Activated naive CD8-positive, alpha-beta T cell treated with anti-CD3 and anti-CD28 coated beads, Interleukin-2, amount 50 U/mL, for 16 hours (primary cell): ENCODE measurements at places on chromosomes 11 and 22.
A peak's percentile ranks its signal among the peaks of the same experiment; 100 is the strongest.

DNA sequence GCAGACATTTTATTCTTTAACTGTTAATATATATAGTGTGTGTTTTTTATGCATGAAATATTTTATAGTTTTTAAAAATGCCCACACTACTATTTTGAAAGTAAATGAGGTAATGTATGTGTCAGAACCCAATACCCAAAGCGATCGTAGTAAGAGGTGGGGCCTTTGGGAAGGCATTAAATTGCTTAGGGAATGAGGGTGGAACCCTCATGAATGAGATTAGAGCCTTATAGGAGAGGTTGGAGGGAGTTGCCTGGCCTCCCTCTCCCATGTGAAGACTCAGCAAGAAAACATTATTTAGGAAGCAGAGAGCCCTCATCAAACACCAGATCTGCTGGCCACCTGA lies 11.1 kb downstream of the KLHL35 start:
- no peak for DNase-seq

DNA sequence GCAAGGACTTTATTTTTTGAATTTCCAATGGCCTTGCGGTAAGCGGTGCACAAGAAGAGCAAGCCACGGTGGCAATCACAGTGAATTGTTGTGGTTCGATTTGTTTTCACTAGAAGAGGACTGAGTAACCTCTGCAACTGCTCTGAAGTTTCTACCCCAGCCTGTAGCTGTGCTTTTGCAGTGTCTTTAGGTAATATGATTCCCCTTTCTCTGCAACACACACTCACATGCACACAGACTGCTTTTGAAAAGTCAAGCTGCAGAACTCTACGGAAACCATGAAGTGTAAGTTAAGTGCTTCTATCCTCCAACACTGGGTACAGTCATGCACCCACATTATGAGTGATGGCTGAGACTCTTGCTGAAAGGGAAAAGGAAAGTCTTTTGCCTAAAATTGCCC lies 38.4 kb downstream of the CD44 start:
- no peak for DNase-seq

- no peak for DNase-seq
These were observed 4.4 kb downstream of the BCR start for GRCh38 chr22:23184764-23185113.

DNA sequence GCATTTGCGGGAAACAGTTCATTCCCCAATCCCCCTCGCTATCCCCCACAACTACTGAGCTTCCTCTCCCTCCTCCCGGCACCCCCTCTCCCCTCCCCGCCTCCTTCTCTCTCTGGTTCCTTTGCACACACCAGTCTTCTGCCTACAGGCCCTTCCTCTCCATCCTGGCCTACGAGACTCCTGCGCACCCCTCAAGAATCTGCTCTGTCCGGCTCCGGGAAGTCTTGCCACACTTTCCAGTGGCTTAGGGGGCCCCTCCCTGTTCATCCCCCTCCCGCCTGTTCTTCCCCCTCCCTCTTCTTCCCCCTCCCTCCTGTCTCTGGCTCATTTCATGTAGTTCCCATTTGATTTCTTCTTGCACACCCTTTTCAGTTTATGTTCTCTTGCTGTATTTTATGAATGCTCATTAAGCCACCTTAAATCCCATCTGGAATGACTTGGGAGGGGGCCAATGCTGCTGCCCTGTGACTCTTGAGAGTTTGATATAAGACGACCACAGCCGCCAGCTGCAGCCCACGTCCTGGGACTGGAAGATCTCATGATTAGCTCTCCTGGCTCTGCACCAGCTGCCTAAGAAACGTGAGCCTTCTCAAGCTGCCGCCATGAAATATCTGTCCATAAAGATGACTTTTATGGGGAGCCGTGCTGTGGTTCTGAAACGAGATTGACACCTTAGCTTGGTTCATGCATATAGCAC lies 50.9 kb downstream of the RPS6KA4 start:
- no peak for DNase-seq

GRCh38 chr11:48050304-48050703 lies 69.9 kb downstream of the PTPRJ start:
- no peak for DNase-seq

GRCh38 chr11:44321059-44321458 lies 11.1 kb upstream of the ALX4 start:
- DNase-seq, result no peak

GRCh38 chr11:120974466-120974865 lies 49.4 kb upstream of the TBCEL start:
- no peak for DNase-seq

- peak; percentile 50 for DNase-seq
These were observed 11.3 kb upstream of the OMP start for GRCh38 chr11:77091146-77091940.

- DNase-seq, result no peak
These were observed 21.3 kb downstream of the STX3 start for GRCh38 chr11:59776210-59777066.

GRCh38 chr11:115437902-115438575 lies 66.2 kb downstream of the CADM1 start:
- DNase-seq, result no peak

DNA sequence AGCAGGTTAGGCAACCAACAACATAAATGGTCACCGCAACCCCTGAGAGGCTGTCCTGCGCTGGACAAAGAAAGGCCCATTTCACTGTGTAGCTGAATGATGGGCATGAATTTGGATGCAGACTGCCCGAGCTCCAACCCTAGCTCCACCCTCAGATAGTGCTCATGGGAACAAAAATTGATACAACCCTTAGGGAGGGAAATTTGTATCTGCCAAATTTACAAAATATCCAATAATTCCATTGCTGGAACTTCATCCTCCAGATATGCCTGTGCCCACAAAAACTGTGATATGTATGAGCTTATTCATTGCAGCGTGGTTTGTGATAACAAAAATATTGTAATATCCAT lies 2.0 kb downstream of the MS4A8 start:
- DNase-seq, result no peak

GRCh38 chr11:116576526-116576925 lies 196.3 kb downstream of the BUD13 start:
- DNase-seq, result no peak

GRCh38 chr11:119964136-119965025 lies 173.5 kb downstream of the TRIM29 start:
- DNase-seq, result no peak

DNA sequence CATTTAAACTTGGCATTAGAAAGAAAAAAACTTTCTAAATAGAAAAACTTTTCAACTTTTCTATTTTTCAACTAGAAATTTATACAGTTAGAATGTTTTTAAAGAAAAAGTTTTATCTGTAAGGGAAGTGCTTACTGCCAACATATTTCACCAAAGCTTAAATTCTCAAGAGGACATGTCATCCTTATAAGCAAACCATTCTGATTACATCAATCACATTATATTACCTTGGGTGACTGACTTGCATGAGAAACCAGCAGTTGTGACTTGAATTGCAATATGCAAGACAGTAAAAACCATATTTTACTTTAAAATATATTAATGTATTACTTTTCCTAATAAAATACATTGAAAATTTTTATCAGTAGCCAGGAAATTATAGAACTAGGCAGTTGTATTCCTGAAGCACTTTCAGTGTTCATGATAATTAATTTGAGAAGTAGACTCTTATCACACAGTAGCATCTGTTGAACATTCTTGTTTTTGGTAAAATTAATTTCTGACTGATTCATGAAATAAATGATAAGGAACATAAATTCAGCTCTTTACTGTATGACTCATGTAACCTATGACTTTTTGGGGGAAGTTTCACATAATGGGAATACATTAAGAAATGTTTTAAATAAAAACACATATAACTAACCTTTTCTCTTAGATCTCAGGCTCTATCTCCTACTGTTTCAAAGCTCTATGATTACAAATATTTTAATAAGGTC lies 345.0 kb upstream of the CCDC179 start:
- DNase-seq, result no peak

- no peak for DNase-seq
These were observed 26.8 kb downstream of the MYH9 start for GRCh38 chr22:36360871-36361383.
